ENCODE measurements at places on chromosomes 3 and 15.

DNA sequence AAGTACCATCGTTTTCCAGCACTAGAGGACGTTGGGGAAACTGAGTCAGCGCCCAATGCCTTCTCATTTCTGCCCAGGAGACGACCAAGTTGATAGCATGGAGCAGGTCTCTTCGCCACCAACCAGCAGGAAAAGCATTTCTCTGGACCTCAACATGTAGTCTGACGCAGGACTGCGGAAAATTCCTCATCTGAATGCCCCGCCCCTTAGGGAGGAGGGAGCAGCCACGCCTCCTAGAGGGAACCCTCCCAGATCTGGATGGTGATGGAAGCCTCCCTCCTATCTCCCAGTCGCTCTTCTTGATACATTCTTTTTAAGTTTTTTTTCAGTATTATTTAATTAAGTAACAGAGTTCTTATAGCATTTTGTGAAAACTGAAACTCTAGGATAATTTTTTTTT lies 17.4 kb upstream of the MINDY4B start:
- no peak for DNase-seq

- DNase-seq, result no peak
Observed at GRCh38 chr3:127899200-127899599, 15.8 kb upstream of the KBTBD12 start.

DNA sequence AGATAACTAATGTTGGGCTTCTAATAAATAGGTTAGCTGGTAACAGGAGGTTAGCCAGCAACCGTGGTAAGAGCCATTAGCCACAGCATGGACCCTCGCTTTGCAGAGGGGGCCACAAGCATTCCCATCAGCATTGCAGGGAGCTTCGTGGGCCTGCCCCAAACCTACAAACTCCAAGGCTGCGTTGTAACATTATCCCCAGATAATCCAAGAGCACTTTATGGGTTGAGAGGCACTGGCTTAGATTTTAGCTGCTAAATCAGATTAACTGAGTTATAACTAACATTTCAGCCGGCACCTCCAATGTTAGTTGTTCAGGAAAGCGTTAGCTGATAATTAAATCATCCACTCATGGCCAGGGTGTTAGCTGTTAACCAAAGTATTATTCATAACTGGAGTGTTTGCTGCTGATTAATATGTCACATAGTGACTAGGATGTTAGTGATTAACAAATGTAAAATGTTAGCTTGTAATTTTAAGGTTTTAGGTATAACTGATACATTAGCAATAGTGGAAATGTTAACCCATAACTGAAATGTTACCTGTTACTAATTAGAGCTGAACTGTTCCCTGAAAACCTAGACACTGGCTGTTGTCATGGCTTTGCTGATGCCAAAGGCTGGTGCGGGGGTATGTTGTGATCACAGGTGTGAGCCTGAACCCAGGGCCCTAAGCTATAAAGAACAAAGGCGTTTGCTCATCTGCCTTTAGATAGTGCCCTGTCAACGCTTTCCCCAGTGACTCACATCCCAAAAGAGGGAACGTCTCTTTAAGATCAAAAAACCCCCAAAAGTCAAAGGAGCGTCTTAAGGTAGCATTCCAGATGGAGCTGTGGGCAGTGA lies 56.2 kb downstream of the SLC6A6 start:
- no peak for DNase-seq

DNA sequence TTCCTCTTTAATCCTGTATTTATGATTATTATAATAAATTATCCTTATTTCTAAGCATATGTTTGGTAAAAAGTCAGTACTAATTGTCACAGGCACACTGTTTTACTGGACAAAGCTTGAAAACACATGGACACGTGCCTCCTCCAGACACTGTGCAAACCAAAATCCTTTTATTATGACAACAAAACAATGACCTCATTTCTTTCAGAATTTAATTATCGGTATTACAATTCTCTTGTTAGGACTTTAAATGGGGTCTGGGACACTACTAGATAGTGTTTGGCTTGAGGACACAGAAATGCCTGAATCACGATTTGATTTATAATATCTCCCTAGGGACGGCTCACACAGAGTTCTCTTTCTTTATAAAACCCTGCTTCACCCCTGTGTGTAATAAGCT lies 107.3 kb upstream of the IGSF10 start:
- DNase-seq, result no peak

GRCh38 chr3:195583831-195584542 lies at the start of gene APOD:
Gene APOD (minus strand): TSS chr3:195583940. CDS start chr3:195579461, 4,479 bp downstream.
- no peak for DNase-seq

DNA sequence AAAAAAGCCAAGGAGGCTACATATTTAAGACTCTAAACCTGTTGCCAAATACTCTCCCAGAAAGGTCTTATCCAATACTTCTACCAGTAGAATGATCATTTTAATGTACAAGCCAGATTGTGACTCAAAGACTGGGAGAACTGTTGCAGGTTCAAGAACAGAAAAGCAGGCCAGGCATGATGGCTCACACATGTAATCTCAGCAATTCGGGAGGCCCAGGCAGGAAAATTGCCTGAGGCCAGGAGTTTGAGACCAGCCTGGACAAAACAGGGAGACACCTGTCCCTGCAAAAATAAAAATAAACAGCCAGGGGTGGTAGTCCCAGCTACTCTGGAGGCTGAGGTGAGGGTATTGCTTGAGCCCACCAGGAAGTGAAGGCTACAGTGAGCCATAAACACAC lies 17.8 kb upstream of the THUMPD3 start:
- no peak for DNase-seq

- DNase-seq, result no peak
Observed at GRCh38 chr3:13251166-13251903, 168.8 kb downstream of the NUP210 start.

- DNase-seq, result no peak
Observed at GRCh38 chr3:89280822-89281365, 173.5 kb downstream of the EPHA3 start.

DNA sequence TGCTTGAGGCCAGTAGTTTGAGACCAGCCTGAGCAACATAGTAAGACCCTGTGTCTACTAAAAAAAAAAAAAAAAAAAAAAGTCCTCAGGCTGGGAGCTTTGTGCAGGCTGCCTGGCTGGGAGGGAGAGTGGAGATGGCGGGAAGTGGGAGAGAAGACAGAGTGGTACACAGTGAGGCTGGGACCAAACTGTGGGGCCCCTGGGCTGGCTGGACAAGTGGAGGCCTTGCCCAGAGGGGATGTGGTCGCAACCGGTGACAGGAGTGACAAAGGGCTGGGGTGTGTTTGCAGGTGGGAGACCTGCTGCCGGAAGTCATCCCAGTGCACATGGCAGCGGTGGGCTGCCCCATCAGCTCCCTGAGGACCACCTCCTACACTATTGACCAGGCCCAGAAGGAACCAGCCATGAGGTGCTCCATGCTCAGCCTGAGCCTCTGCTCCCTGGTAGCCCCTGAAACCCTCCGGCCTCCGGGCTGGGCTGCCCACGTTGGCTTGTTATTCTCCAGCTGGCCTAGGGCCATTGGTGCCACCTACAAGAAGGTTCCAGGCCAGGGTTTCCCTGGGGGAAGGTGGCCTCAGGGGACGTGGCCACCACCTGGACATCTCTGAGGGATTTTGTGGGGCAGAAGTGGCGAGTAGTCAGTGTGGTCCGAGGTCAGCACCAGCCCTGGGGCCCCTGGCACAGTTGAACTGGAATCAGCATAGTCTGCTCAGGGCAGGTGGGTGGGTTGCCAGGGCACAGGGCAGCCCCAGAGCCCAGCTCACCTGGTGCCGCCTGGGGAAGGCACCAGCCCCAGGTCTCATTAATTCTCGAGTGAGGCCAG lies 22.7 kb downstream of the ACAA1 start:
- no peak for DNase-seq

- no peak for DNase-seq
Observed at GRCh38 chr3:186964616-186965015, 34.3 kb downstream of the ST6GAL1 start.

DNA sequence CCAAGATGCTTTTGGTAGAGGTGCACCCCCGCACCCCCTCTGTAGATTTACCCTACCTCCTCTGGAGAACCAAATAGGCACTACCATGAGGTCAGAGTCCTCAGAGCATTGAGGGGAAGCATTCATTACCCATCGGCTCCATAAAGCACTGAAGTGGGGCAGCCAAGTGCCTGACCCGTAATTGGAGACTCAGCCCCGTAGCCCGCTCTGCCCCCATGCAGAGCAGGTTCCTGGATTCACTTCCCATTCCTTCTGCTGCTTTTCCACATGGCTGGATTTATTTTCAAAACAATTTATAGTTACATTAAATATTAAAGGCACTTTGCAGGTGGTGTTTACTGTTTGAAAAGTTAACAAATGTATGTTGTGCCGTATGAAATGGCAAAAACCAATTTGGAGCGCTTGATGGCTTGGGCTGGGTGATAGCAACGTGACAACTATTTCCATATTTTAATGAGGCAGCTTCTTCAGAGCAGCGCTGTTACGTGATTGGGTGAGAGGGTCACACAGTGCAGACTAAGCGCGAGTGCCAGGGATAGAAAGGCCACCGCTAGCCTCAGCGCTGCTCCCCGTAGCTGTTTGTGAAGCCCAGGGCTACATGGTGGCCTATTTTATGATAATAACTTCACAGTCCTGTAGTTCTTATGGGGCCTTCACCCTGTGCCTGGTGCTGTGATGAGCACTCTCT lies 373.8 kb upstream of the PROK2 start:
- DNase-seq, result no peak

DNA sequence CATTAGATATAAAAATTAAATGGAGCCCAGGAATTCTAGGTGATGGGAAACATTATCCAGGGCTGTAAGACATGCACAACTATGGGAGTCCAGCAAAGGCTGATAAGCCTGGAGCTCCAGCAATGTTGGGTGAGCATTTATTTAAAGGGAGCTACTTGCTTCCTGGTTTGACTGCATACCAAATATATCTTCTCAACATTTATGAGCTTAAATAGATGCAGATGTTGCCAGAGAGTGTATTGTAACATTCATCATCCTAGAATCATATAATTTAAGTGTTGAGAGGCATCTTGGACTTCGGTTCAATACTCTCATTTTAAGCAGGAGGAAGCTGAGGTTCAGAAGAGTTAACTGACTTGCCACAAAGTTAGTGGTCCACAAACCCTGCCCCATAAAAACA lies 12.2 kb upstream of the POLR2M start:
- no peak for DNase-seq

DNA sequence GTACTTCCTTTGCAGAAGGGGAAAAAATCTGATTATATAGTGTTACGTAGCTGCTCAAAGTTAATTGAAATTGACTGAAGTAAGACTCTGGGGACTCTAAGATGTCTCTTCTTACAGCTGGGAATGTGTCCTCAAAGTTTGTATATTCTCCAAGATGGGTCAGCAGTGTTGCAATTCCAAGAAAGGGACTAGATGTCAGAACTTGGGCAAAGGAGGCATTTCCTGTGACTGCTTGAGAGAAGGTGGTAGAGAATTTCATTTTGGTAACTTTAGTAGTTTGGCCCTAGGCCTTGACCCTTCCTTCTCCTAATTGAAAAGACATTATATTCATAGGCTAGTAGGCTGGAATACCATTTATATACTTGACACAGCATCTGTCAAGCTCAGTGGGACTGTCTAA lies 33.9 kb downstream of the PTPRG start:
- DNase-seq, result no peak

DNA sequence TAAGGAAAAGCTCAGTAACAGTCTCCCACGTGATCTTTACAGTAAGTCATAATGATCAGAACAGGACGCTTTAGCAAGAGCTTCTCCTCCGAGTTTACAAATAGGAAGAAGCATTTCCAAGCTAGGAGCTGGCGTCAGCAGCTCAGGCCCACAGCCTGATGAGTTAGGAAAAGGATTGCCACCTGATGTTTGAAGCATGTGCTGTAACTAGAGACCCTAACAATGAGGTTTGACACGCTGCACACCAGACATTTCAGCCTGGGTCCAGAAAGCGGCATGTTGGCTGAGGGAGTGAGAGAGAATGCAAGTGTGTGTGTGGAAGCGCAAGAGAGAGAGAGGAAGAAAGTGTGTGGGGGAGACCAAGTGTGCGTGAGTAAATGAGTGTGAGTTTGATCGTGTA lies 47.3 kb downstream of the TLE3 start:
- DNase-seq, result no peak

DNA sequence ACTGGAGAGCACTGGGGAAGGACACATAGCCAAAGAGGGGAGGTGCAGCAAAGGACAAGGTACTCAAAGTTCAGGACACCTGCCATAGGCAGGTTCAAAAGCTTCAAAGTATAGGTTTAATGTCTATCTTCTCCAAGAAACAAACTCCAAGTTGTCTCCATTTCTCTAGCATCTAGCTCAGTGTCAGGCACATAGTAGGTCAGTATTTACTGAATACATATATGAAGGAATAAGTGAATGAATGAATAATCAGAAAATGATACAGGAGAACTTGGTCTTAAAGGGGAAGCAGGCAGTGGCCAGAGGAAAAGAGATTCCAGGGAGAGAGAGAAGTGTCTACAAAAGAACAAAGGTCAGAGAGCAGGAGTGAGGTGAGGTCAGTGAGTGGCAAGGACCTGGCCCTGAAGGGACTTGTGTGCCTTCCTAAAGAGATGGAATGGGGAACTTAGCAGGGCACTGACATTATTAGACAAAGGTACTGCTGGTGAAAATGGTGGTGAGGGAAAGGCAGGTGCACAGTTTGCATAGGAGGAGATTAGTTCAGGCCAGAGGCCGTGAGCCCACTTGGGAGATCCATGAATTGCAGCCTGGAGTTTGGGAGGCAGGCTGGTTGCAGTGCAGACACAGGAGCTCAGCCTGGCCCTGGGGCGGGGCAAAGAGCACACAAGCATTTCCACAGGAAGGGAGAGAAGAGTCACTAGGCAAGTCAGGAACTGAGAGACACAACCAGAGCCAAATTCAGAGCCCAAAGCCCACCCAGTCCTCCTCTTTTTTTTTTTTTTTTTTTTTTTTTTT lies 21.4 kb downstream of the TBC1D2B start:
- no peak for DNase-seq

- DNase-seq, result no peak
Observed at GRCh38 chr3:14434126-14434497, 31.7 kb downstream of the SLC6A6 start.

DNA sequence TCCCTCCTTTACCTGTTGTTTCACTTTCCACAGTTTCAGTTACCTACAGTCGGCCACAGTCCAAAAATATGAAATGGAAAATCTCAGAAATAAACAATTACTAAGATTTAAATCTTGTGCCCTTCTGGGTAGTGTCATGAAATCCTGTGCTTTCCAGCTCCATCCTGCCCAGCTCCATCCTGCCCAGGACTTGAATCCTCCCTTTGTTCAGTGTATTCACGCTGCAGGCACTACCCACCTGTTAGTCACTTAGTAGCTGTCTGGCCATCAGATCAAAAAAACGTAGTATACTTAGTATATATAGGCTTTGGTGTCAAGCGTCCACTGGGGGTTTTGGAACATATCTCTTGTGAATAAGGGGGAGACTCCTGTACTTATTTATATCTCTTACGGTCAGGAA lies 329.0 kb upstream of the SEMA6D start:
- no peak for DNase-seq
